Transverse colon (tissue), 4 donors: ENCODE measurements at places on chromosomes 5 and 9.

DNA sequence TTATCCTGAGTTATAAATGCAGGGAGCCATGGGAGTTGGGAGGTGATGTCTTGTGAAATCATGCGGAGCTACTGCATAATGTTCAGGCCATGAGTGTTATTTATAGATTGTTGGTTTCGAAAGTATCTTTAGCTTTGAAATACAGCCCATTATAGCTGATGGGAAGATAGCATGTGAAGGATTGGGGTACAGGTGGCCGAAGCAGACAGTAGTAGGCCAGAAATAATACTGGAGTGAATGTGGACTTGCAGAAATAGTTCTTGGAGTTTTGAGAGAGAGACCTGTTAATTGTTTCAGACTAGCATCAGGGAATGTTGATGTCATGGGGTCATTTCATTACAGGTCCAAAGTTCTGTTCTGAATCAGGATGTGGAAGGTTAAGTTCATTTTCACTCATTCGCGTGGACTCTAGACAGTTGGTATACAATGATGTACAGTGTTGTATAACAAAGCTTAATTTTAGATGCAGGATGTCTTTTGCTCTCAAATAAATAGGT lies 3.8 kb downstream of the ATP6V1G1 start:
- no peak for DNase-seq

GRCh38 chr9:15142878-15143534 lies 164.0 kb downstream of the TTC39B start:
- no peak for DNase-seq

DNA sequence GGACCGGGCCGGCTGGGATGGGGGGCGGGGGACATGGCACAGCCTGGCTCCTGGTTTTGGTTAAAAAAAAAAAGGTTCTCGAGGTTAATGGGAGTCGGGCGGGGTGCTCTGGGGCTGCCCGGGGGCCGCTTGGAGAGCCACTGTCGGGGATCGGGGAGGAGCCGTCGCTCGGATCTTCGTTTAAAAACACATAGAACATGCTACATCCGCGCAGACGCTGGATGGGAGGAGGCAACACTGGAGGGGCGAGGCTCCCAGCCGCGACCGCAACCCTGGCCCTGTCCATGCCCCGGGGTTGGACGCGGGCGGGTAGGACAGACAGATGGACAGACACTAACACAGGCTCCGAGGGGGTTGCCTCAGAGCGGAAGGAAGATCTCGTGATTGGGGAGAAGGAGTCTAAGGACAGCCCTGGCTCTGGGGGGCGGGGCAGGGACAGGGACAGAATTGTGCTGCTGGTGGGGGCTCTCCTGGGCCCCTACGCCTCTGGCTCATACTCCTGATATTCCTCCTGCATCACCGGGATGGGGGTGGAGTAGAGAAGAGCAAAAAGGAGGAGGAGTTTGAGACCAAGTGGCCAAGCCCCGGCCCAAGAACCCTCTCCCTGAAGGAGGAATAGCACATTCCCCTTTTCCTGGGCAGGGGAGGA lies 9.9 kb downstream of the SNCB start:
- DNase-seq, result no peak

DNA sequence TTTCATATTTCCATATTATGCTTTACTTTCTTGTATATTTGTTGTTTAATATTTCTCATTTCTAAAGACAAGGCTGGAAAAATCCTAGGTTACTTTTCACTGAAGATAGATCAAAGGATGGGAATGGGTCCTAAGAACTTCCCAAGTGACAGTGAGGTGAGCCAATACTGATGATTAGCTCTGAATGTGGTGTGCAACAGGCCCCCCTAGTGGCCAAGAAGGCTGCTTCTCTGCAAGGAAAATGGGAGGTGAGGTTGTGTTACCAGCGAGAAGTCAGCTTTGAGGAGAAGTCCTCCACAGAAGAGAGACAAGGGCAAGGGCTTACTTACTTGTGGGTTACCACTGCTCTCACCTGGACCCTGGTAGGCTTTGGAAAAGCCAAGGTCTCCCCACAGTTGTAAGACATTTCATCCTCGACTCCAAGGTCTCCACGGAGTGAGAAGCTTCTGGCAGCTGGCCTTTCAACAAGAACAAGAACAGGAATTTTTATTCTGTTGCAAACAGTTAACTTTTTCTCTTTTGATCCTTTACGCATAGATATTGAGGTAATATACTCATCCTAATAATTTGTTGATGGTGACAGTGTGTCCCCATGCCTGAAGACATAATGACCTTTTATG lies 69.9 kb downstream of the MAMDC2 start:
- DNase-seq, result peak; percentile 39

- DNase-seq, result no peak
These were observed 7.6 kb downstream of the OTULIN start for GRCh38 chr5:14672082-14672481.
